ENCODE measurements at places on chromosomes 2 and 18.

- no peak for DNase-seq
Observed at GRCh38 chr18:57154191-57154830, 7.4 kb downstream of the BOD1L2 start.

GRCh38 chr2:136324966-136325365, 207.0 kb upstream of the CXCR4 start:
- no peak for DNase-seq

DNA sequence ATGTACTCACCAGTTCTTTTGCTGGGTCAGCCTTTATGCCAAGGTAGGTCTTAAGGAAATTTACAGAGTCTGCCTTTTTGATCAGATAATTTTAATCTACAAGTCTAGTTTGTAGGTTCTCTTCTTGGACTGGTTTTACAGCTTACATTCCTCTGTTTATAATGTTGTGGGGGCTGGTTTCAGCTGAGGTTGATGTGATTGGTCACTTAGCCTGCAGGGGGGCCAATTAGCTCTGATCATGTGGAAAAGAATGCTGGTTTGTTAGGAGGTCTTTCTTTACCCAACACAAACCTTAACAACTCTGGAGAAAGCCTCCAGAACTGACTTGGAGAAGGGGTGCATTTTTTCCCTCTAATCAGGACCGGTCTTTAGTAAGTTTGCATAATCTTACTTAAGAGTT, at the start of gene KCNJ13:
Gene KCNJ13, minus strand, starts transcription at position 131 of the 400 bp plus-strand sequence. CDS start 5,203 bp downstream, outside the sequence.
- no peak for DNase-seq

- no peak for DNase-seq
Observed at GRCh38 chr2:31319406-31320175, 85.6 kb downstream of the EHD3 start.

All from NK-92 treated with Interleukin-12 subunit alpha and Interleukin-12 subunit beta, amount 100 ng/mL, for 24 hours (cell line).